BJ (cell line): ENCODE measurements at places on chromosomes 1 and 21. TPM values are rescaled to one million over a fixed set of nuclear protein-coding genes. Genes with fewer than 3 reads are reported as not detected.

The ARPC5 gene
- polyA plus RNA-seq = 176 and 386 TPM in 2 replicates

The IL22RA1 gene
- not detected in 2 replicates for polyA plus RNA-seq

The CLDN19 gene
- not detected in 2 replicates for polyA plus RNA-seq

The GBP7 gene
- polyA plus RNA-seq = not detected in 2 replicates

The NEGR1 gene
- 15.4 and 30.6 TPM in 2 replicates for polyA plus RNA-seq

The TBX19 gene
- polyA plus RNA-seq = 2.3 and 3.0 TPM in 2 replicates

The CR1 gene
- not detected in 2 replicates for polyA plus RNA-seq

The GLMN gene
- 1.3 and 3.5 TPM in 2 replicates for polyA plus RNA-seq

The IRF6 gene
- 0.94 and 1.7 TPM in 2 replicates for polyA plus RNA-seq

The GSTM1 gene
- polyA plus RNA-seq = 0.47 and 1.0 TPM in 2 replicates

The TMEM50B gene
- 23.5 and 32.1 TPM in 2 replicates for polyA plus RNA-seq

The KCNJ6 gene
- polyA plus RNA-seq = 0.01 TPM in 2 replicates

The BEST4 gene
- 0.16 and 0.22 TPM in 2 replicates for polyA plus RNA-seq

The CACNA1S gene
- not detected in 2 replicates for polyA plus RNA-seq
